ENCODE measurements at places on chromosomes 4 and X.

- DNase-seq = no peak
Observed at GRCh38 chrX:148620023-148620422, 119.6 kb downstream of the AFF2 start.

DNA sequence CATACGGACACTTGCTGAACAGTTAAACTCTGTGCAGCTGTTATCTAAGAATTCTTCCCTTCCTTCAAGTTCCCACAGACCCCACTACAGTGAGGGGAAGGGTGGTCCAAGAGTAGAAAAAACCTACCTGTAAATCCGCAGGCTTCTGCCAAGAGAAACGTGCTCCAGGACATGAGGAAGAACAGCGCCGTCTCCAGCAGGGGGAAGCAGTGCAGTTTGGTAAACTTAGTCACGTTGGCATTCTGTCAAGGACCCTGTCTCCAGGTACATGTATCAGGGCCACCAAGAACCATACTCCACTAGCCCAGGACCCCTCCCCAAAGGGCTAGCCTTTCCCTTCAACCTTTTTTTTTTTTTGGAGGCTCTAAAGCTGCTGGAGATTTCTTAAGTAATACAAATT, 79.9 kb downstream of the CHST7 start:
- peak; percentile 7 for DNase-seq

DNA sequence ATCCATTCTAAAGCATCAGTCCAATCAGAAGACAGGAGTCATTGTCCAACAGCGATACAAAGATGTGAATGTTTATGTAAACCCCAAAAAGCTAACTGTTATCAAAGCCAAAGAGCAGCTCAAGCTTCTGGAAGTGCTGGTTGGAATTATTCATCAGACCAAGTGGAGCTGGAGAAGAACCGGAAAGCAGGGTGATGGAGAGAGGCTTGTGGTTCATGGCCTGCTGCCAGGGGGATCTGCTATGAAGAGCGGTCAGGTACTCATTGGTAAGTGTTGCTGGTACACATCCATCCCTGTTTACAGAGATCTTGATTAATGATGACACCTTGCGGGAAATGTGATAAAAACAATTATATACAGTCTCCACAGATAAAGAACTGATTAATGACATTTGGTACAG, 11.0 kb downstream of the INTU start:
- no peak for DNase-seq

DNA sequence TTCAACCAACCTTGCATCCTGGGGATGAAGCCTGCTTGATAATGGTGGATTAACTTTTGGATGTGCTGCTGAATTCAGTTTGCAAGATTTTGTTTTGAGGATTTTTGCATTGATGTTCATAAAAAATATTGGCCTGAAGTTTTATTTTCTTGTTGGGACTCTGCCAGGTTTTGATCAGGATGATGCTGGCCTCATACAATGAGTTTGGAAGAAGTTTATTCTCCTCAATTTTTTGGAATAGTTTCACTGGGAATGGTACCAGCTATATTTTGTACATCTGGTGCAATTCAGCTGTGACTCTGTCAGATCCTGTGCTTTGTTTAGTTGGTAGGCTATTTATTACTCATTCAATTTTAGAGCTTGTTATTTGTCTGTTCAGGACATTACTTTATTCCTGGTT, 340.3 kb upstream of the TRAM1L1 start:
- DNase-seq = no peak

GRCh38 chrX:1341545-1342184, 5.1 kb downstream of the IL3RA start:
- no peak for DNase-seq

GRCh38 chr4:105748222-105748621, 39.6 kb downstream of the GSTCD start:
- no peak for DNase-seq

- peak; percentile 8 for DNase-seq
Observed at GRCh38 chr4:174423257-174423944, 98.9 kb downstream of the HPGD start.

DNA sequence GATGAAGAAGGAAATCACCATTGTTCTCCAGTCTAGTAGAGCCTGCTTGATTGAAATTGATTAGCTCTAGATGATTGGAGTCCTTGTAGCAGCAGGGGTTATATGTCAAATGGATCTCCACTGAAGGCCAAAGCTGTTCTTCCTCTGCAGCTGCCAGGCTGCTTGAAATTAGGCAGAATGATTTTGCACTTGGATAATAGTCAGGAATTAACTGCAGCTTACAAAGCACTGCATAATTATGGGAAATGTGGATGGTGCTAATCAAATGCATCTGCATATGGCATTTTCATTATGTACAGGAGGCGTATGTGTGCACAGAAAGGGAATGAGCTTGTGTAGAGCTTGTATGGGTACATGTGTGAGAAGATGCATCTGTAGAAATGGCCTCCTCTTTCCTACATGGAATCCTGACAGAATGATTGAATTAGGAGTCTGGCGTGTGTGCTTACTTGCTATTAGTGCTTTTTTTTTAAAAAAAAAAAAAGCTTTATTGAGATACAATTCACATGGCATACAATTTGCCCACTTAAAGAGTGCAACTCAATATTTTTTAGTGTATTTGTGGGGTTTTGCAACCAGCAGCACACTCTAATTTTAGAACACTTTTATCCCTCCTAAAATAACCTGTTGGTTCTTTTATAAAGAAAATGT, 65.9 kb downstream of the TMEM131L start:
- no peak for DNase-seq

GRCh38 chr4:162706632-162707031, 460.1 kb downstream of the NAF1 start:
- no peak for DNase-seq

GRCh38 chr4:122003335-122003734, 51.5 kb upstream of the TRPC3 start:
- DNase-seq = peak; percentile 4

DNA sequence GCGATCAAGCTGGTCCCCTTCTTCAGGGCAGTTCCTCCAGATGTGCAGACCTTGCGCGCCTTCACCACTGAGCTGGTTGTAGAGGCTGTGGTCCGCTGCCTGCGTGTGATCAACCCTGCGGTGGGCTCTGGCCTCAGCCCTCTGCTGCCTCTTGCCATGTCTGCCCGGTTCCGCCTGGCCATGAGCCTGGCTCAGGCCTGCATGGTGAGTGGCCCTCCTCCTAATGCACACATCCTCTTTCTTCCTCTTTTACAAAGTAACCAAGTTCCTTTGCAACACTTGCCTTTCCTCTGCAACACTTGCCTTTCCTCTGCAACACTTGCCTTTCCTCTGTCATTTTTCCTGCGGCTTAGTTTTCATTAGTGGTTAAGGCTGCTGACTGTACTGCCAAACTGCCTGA, 1.8 kb downstream of the CCDC22 start:
- no peak for DNase-seq

DNA sequence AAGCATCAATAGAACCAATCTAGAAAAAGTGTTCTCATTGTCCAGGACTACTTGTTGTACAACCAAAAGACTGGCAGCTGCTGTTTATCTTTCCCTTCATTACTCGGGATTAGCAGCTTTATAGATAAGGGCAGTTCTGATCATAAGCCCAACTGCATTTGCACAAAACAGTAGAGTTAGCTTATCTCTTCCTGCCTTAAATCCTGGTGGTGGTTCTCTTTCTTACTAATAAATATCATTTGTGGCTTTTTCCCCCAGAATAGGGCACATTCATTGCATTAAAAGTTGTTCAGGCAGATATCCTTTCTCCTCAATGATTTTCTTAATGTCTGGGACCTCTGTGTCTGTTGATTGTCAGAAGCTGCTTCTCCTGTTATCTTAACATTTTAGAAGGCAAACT, 20.2 kb upstream of the RRAGB start:
- DNase-seq = no peak

DNA sequence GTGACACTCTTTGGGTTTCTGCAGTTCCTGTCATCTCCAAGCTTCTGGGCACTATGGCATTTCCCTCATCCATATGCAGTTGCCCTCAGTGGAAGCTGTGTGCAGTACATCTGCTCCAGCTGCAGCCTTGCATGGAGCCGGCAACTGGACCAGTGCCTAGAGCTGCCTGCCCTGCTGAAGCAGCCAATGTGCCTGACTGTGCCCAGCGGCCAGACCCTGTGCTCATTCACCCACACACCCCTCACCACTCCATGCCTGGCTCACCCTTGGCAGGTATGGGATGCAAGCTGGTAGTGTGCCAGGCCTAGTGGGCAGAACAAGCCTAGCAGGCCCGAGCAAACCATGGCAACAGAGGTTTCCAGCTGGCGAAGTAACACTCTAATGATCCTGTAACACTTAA, 370.8 kb downstream of the FSTL5 start:
- DNase-seq = no peak

- DNase-seq = no peak
Observed at GRCh38 chr4:12987284-12987683, 496.9 kb downstream of the RAB28 start.

- DNase-seq = no peak
Observed at GRCh38 chr4:87209182-87209581, 11.2 kb downstream of the KLHL8 start.

DNA sequence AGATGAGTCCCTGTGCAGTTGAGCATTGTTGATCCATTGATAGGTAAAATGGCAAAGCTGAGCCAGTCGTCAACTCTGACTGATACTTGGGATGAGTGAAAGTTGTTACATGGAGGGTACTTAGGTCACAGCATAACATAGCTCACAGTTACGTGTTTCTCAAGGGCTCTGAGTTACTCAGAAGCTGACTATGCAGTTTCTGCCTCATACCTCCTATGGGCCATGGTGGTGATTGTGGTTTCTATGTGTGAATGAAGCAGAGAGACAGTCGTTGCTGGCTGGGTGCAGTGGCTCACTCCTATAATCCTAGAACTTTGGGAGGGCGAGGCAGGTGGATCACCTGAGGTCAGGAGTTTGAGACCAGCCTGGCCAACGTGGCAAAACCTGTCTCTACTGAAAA, 30.8 kb downstream of the FRMPD3 start:
- no peak for DNase-seq

- DNase-seq = no peak
Observed at GRCh38 chr4:183422962-183423631, 21.3 kb upstream of the CDKN2AIP start.

DNA sequence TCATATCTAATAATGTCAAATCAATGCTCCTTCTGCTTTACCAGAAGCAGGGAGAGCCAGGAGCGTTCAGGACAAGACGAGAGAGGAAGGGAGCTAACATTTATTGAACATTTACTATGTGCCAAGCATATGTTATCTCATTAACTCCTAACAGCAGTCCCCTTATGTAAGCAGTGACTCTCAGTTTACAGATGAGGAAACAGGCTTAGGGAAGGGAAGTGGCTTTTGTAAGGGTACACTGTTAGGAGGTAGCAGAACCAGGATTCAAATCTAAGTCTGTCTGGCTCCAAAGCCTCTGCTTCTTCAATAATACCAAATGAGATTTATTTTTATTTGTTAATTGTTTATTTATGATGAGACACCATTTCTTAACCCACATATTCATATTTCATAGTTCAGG, 2.6 kb upstream of the STARD8 start:
- DNase-seq = no peak

DNA sequence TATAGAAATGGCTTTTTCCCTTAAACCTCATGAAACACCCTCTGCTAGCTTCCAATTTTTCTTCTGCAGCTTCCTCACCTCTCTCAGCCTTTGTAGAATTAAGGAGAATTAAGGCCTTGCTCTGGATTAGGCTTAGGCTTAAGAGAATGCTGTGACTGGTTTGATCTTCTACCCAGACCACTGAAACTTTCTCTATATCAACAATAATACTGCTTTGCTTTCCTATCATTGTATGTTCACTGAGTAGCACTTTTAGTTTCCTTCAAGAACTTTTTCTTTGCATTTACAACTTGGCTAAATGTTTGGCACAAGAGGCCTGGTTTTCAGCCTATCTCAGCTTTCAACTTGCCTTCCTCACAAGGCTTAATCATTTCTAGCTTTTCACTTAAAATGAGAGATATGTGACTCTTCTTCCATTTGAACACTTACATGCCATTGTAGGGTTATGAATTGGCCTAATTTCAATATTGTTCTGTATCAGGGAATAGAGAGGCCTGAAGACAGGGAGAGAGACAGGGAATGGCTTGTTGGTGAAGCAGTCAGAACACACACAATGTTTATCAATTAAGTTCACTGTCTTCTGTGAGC, 28.2 kb downstream of the TMEM154 start:
- no peak for DNase-seq

DNA sequence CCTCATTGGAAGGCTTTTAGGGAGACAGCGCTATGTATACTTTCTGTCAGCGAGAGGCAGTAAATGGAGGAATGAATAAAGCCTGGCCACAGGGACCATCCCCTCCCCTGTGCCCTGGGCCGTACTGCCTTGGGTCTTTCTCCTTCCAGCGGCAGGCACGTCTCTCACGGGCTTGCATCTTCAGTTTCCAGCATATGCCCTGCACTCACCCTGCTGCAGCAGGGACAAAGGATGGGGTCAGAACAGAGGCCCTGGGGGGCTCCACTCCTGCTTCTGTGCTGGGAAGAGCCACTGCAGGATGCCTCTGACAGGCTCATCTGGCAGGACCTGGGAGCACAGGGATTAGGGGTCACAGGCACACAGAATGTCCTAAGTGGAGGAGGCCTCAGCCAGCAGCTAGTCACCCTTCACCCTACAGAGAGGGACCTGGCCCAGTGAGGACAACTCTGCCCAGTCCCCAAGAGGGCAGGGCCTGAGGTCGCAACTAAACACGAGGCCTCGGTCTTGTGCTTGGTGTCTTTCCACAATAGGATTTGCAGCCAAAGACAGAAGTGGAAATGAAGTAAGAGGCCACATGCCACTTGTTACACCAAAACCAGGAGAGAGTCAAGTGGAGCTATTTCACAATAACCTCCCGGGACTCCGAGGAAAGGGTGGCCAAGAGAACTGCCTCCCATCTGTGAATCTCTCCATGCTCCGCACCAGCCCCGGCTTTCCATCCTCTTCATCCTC, 150.8 kb downstream of the AFAP1 start:
- no peak for DNase-seq

GRCh38 chr4:100113096-100113495, 77.2 kb downstream of the DDIT4L start:
- DNase-seq = no peak

DNA sequence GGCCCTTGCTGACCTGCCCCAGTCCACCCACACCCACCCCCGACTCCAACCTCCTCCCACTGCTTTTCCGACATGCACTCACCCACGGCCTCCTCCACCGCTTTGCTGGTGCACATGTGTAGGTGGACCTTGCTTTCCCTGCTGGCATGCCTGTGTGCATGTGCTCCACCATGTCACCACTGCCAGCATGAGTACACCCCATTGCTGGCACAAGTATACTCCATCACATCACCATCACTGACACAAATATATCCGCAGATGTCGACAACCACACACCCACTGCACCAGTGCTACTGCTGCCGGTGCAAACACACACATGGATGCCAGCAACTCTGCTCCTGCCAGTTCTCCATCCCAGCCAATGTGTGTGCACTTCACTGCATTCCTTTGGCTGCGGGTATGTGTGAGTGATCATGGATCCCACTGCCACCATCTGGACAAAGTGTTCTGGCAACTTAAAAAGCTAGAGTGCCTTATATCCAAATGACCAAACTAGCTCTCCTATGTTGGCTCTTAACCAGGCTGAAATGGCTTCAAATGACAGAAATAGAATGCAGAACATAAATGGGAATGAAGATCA, 1072.3 kb downstream of the RAPGEF2 start:
- no peak for DNase-seq

Data from prostate gland (tissue), 2 donors.